GM23338 (cell line): ENCODE measurements at places on chromosomes 11 and 22. TPM values are rescaled to one million over a fixed set of nuclear protein-coding genes. Genes with fewer than 3 reads are reported as not detected.

DNA sequence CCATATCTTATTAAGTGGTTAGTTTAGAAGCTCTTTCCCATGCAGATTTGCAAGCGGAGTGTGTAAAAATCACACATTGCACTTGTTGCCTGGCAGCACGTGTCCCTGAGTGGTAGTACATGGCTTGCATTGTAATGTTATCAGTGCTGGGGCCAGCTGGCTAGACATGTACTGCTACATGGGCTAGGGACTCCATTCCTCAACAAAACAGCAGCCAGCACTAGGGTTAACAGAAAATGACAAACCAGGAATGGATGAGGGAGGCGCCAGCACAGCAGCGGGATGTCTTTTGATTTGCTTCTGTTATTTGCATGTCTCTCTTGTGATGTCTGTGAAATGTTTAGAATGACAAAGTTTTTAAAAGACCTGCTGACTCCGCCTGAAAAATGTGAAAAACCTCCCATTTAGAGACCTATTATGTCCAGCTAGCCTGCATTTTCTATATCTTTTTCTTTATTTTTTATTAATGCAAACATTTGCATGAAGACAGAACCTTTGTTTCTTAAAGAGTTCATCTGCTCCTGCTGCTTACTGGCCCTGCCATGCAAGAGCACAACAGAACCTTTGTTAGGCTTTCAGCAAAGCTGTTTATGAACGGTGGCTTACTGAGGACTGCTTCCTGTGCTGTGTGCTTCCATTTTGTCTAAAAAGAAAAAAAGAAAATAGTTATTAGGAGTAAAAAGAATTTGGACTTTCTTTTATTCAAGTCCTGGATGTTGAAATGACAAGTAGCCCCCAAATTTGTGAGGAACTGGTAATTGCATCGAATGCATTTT lies 40.7 kb downstream of the CSTPP1 start:
- peak; percentile 65 for DNase-seq
- peaks cover 23% of the 10 kb centered on the region for H3K4me1 ChIP-seq
- H3K27ac ChIP-seq: no peak overlapping the region
- H3K4me3 ChIP-seq: peak overlapping the region; percentile 23; the same call in 1 of the 2 replicates

DNA sequence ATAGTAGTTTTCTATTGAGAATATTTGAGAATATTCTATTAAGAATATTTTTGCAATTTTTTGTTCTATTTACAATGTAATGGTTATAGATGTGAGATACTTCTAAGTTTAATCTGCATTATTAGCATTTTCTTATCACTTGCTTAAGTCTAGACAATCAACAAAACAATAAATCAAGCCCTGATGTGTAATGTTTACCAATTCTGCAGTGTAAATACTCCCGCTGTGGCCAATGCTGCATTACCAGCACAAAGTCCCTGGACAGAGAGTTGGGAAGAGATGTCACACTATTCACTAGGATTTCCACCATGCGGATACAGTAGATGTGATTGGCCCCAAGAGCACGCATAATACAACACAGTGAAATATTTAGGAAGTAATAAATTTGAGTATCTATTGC lies 47.6 kb upstream of the GCAT start:
- H3K27me3 ChIP-seq: no peaks in the 10 kb centered on the region
- DNase-seq: no peak
- H3K4me3 ChIP-seq: no peak overlapping the region

DNA sequence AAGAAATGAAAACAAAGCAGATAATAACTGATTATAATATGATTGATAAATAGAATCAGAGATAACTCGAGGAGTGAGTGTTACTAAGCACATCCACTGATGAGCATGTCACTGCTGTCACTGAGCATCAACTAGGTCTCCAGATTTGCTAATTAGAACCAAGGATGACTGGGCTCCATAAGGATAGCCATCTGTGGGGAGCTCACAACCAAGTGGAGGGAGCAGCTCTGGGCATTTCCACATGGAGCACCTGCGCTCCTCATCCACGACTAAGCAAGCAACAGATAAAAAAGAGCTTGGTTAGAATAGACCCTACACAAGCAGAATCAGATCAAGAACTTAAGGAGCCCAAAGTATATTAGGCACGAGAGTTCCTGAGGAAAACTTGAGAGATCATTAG lies 396.0 kb upstream of the B3GAT1 start:
- H3K27ac ChIP-seq: no peak overlapping the region
- H3K4me3 ChIP-seq: no peak overlapping the region
- no peaks in the 10 kb centered on the region for H3K36me3 ChIP-seq
- H3K27me3 ChIP-seq: no peaks in the 10 kb centered on the region

DNA sequence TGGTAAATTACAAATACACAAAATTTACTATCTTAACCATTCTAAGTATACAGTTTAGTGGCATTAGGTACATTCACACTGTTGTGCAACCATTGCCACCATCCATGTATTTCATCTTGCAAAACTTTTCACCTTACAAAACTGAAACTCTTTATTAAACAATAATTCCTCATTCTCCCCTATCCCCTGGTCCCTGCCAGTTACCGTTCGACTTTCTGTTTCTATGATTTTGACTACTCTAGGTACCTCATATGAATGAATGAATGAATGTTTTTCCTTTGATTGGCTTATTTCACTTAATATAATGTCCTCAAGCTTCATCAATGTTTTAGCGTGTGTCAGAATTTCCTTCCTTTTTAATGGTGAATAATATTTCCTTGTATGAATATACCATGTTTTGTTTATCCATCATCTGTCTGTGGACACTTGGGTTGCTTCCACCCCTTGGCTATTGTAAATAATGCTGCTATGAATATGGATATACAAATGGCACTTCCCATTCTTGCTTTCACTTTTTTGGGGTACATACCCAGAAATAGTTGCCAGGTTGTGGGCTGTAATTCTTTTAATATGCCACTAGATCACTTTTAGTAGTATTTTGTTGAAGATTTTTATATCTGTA lies 93.0 kb downstream of the UVRAG start:
- no peak for DNase-seq
- no peaks in the 10 kb centered on the region for H3K27me3 ChIP-seq
- H3K36me3 ChIP-seq: no peaks in the 10 kb centered on the region
- no peak overlapping the region for H3K27ac ChIP-seq
- no peaks in the 10 kb centered on the region for H3K4me1 ChIP-seq
- H3K4me3 ChIP-seq: no peak overlapping the region

The NLRP6 gene
- 0.15 TPM in 1 of 2 replicates, not detected in the other for polyA plus RNA-seq
